ENCODE measurements at places on chromosomes 12 and 14.

- DNase-seq: no peak
These were observed 67.8 kb downstream of the FLRT2 start for GRCh38 chr14:85597701-85598100.

GRCh38 chr14:92657457-92658142, 90.8 kb downstream of the LGMN start:
- no peak for DNase-seq

DNA sequence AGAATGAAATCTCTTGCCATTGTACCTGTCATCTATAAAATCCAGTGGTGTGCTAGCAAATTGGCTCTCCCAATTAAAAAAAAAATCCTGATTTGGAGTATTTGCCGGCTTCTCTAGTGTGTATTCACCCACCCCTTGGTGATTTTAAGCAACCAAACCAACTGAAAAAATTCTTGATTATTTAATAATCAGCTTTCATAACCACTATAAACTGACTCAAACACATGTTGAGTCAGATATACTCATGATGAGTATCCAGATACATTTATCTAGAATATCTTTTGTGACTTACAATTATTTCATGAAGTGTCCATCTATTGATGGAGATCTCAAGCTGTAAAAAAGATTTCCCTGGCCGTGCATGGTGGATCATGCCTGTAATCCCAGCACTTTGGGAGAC, 205.4 kb downstream of the RASSF9 start:
- DNase-seq: no peak

- no peak for DNase-seq
These were observed 184.7 kb downstream of the SRGAP1 start for GRCh38 chr12:64029013-64029857.

- DNase-seq: peak; percentile 52
These were observed 59.2 kb downstream of the AACS start for GRCh38 chr12:125124320-125124966.

DNA sequence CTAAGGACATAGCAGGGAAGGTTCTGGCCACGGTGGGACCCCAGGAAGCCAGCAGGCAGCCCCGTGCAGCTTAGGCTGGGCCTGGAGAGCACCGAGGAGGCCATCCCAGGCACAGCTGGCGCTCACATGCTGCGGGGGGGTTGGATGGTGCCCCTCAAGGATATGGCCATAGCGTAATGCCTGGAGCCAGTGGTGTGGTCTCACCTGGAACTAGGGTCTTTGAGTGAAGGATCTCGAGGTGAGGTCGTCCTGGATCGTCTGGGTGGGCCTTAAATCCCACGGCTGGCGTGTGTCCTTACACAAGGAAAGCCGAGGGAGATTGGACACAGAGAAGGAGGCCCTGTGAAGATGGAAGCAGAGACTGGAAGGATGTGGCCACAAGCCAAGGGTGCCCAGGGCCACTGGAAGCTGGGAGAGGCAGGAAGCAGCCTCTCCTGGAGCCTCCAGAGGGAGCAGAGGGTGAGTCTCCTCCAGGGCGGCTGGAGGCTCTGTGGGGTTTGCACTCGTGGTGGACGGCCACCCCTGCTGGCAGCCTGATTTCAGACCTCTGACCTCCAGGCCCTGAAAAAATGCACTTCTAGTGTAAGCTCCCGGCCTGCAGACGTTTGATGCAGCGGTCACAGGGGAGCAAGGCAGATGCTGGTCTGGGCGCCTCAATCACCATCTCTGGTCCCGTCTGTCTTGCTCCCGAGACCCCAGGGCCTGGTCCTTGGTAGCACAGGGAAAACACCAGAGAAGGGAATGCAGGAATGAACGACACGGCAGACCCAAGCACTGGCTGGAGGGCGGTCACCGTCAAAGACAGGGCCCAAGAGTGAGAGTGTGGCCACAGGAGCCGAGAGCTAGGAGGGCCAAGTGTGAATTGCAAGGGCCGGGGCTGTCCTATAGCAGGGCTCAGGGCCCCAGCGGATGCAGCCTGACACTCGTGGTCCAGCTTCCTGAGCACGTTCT, 218.6 kb downstream of the KIF26A start:
- no peak for DNase-seq

DNA sequence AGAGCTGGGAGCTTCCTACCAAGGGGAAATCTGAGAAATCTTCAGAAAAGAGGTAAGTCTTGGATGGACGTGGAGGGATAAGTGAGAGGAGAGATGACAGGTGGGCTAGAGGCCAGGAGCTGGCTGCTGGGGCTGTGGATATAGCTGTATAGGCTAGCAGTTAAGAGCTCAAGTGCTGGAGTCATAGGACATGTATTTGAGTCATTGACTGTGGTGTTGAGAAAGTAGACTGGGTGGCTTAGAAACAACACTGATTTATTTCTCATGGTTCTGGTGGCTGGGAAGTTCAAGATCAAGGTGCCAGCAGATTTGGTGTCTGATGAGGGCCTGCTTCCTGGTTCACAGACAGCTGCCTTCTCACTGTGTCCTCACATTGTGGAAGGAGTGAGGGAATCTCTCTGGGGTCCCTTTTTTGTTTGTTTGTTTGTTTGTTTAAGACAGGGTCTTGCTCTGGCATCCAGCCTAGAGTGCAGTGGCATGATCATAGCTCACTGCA, 151.1 kb upstream of the FUT8 start:
- no peak for DNase-seq

GRCh38 chr14:89185919-89186855, 230.8 kb downstream of the FOXN3 start:
- peak; percentile 35 for DNase-seq

- DNase-seq: peak; percentile 2
These were observed 4.8 kb upstream of the ING4 start for GRCh38 chr12:6667559-6668210.

All from NCI-H510A treated with DMSO at 0.1 percent for 48 hours (cell line).